ENCODE measurements at places on chromosomes 3 and 15.

DNA sequence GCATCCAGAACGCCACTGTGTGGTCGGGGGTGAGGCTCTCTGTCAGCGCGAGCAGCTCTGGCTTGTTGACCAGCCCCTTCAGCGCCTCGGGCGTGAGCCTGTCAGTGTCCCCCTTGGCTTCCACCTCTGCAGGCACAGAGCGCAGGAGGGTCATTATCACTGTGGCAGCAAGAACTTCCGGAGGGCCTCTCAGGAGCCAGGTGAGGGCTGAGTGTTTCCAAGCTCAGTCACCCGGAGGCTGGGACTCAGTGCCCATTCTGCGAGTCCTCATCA is 9.0 kb downstream of the ARPIN start:
- no peak for DNase-seq

- DNase-seq: peak; percentile 32
These were observed 1.5 kb downstream of the DUSP7 start for GRCh38 chr3:52054661-52055511.

DNA sequence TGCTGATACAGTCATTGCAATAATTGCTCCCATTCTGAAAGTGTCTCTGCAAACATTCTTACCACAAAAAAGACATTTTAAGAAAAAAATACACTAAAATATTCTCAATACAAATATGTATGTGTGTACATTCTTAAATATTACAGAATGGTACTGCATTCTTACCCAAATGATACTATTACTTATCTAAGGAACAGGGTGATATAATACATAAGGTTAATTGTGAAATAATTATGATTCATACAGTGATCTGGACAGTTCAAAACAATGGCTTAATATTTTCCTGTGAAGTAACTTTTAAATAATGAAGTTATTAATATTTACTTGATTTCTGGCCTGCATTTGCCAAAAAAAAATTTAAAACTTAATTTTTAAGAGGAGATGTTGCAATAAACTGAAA is 694.6 kb downstream of the TUSC7 start:
- no peak for DNase-seq

- DNase-seq: no peak
These were observed 204.9 kb downstream of the TNIK start for GRCh38 chr3:171255236-171255806.
